ENCODE measurements at places on chromosomes 6 and 20.

GRCh38 chr6:101662111-101662897 lies 268.8 kb downstream of the GRIK2 start:
- DNase-seq = no peak

DNA sequence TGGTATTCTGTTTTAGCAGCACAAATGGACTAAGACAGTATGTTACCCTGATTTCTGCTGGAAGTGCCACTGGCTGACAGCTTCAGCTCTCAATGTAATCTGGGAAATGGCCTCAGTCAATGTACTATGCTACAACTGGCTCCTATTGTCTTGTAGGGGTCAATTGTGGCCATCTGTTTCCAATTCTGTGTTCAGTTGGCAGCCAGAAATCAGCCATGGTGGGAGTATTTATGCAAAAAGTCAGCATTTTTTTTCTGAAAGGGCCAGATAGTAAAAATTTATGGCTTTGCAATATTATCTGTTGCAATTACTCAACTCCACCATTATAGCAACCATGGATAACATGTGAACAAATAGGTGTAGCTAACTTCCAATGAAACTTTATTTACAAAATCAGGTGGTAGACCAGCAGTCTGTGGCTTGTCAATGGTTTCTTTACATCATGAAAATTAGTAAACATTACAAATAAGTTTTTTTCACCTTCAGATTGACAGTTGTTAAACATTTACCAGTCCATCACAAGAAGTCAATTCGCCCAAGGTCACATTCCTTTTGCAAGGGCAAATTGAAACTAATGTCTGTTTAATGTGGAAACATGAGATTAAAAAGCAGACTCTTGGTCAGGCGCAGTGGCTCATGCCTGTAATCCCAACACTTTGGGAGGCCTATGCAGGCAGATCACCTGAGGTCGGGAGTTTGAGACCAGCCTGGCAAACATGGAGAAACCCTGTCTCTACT lies 58.3 kb upstream of the TSHZ2 start:
- no peak for DNase-seq

GRCh38 chr20:32681175-32682084 lies 7.7 kb upstream of the C20orf203 start:
- no peak for DNase-seq

DNA sequence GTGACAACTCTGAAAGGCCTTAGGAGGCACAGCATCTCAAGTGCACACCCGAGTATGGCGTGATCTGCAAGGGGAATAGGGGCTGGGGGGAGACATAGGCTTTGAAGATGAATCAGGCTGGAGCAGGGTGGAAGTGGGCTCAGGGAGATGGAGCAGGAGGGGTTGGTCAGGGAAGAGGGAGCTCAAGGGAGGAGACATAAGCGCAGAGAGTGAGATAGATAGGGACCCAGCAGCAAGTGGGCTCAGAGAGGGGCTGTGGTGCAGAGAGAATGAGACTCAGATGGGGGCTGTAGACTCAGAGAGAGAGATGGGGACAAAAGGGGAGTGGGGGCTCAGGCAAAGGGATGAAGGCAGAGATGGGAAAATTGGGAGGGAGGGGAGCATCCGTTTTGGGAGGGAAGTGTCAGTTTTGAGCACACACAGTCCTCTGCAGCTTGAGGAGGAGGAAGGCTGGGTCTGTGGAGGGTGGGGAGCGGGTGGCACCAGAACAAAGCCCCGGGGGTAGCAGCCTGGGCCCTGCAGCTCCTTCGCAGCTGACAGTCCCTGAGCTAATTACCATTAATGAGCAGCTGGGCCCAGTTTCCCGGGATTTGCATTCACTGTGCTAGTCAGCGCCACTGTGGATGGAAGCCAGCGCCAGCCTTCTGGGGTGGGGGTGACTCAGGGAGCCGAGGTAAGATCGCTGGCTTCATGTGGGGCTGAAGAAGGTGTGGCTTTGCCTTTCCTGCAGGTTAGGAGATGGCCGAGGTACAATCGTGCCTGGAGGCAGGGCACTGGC lies 18.7 kb downstream of the SRXN1 start:
- DNase-seq = no peak

GRCh38 chr6:14023855-14024254 lies 93.7 kb upstream of the CD83 start:
- DNase-seq = no peak

GRCh38 chr20:25237610-25238318 lies 10.1 kb upstream of the PYGB start:
- no peak for DNase-seq

DNA sequence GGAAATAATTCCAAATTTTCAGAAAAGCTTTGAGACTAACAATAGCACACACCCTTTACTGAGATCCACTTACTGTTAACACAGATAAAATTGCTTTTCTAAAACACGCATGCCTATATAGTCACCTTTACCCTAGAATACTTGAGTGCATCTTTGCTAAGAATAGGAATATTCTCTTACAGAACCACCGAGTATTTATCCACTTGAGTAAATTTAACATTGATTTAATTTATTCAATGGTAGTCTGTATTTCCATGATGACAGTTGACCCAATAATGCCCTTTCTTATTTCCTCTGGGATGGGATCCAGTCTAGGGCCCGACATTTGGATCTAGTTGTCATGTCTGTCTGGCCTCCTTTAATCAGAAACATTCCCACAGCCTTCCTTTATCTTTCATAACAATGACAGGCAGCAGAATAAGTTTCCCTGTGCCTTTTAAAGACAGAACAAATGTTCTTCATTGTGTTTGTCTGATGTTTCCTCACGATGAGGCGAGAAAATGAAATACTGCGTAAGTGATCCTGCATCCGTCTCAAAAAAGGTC lies 56.6 kb upstream of the ERVFRD-1 start:
- no peak for DNase-seq

GRCh38 chr6:27478141-27478705 lies 5.3 kb upstream of the ZNF184 start:
- no peak for DNase-seq

DNA sequence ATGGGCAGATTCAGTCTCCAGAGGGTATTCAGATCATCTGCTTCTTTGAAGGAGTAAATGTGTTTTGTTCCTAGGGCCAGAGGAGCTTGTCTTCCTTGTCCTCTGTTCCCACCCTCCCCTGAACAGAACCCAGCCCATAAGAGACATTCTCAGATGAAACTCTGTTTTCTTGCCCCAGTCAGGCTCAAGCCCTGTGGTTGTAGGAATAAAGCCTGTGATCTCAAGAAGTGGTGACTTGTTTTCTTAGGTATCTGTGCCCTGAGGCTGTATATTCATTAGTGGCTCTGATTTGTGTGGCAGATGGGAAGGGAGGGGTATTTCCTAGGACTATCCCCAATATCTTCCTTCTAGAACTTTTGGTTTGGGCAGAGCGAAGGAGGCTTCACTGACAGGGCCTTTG lies 27.9 kb downstream of the GSS start:
- DNase-seq = no peak

DNA sequence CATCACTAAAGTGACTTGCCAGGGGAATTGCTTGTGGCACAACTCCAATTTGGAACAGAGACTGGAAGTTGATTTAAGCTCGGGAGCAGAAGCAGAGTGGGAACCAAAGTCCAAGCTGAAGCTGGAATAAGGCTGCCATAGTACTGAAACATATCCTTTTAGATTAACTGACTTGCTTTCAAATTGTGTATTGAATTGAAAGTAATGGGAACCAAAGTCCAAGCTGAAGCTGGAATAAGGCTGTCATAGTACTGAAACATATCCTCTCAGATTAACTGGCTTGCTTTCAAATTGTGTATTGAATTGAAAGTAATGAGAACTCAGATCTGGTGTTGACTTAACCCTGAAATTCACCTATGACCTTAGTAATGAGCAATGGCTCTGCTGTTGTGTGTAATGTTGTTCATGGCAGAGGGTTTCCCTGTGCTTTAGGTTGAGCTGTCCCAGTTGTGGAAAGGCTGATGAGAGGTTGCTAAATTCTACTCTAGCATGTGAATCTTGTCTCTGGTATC lies 40.2 kb downstream of the CENPW start:
- DNase-seq = no peak

GRCh38 chr6:34340906-34341480 lies 51.5 kb downstream of the NUDT3 start:
- DNase-seq = no peak

DNA sequence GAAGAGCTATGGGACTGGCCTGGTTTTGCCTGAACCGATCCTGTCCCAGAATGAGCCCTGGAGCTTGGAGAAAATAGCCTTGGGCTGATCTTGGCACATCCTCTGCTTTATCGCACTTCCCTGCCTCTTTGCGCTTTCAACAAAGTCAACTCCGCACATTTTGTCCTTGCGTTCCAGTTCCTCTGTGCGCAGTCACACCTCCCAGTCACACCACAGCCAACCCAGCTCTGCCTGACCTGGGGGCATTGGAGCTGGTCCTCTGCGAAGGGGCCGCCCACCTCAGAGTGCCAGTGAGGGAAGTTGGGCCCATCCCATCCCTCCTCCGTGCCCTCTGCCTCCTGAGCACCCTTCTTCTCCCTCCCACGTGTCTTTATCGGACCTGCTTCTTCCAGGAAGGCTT lies 16.9 kb upstream of the UQCC2 start:
- no peak for DNase-seq

DNA sequence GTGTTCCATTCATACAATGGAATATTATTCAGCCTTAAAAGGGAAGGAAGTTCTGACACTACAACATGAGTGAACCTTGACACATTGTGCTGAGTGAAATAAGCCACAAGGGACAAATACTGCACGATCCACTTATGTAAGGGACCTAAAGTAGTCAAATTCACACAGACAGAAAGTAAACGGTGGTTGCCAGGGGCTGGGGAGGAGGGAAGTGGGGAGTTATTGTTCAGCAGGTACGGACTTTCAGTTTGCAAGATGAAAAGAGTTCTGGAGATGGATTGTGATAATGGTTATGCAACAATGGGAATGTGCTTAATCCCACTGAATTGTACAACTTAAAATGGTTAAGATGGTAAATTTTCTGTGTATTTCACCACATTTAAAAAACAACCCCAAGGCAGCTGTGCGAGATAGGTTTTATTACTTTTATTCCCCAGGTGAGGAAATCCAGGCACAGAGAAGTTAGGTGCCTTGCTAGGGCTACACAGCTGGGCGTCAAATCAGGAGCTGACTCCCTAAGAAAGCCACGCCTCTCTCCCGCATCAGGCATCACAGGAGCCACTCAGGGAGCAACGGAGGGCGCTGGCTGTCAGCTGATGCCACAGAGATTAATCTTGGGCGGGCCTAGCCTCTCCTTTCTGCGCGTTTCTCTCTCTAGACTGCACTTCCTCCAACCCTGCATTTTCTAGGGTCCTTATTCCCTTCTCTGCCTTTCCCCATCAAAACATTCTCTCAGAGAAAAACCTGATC lies 9.3 kb upstream of the TRAF3IP2 start:
- no peak for DNase-seq

GRCh38 chr6:467111-467510 lies 75.6 kb downstream of the IRF4 start:
- no peak for DNase-seq

- DNase-seq = no peak
Measured at GRCh38 chr6:39684790-39685488, 40.3 kb downstream of the KIF6 start.

DNA sequence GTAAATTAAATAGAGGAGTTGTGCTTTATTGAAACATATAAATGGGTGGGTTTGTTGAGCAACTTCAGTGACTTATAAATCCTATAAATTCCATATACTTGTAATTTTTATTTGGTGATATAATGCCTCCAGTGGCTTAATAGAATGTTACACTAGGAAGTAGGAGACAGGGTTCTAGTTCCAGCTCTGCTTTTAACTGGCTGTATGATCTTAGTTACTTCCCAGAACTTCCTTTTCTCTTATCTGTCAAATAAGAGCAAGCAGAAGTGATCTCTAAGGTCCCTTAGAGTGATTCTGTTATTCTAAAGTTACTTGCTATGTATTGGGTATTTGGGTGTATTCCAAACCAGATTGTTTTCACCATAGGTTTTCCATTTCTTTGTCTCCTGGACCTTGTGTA lies 10.2 kb downstream of the ZSCAN23 start:
- no peak for DNase-seq

DNA sequence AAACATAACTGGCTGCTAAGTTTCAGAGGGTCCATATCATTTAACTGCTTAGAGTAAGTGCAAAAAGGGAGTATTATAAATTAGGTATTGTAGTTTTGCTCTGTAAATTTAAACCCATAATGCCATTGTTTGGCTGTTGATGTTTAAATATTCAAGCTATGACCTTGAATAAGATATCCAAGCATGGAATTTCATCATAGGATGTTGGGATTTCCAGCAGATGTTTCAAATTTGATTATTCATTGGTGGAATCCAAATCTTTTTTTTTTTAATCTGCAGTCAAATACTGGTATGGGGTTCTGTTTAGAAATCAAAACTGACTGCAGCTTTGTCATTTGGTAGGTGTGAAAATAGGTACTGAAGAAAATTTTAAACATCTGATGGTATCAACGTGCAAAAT lies 161.0 kb downstream of the KHDC1L start:
- no peak for DNase-seq

DNA sequence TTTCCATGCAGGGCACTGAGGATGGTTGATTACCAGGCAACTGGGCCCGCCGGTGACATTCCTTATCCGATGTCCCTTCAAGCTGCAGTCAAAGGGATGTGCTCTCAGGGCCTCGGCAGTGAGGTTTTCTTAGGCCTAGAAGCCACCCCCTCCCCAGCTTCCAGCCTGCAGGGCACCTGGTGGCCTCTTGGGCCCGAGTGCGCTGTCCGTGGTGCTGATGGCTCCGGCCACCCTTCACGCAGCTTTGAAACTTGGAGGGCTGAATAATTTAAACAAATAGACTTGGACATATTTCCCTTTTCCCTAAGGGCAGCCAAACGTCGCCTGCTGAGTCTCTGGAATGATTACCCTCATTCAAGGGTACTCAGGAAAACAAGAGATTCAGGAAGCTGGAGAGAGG lies 8.9 kb upstream of the MLN start:
- peak; percentile 18 for DNase-seq

- DNase-seq = no peak
Measured at GRCh38 chr6:107101686-107102413, 13.5 kb downstream of the BEND3 start.

GRCh38 chr20:23753589-23753988 lies 2.9 kb upstream of the CST1 start:
- no peak for DNase-seq

GRCh38 chr6:113047148-113047547 lies 700.0 kb downstream of the RFPL4B start:
- DNase-seq = no peak

DNA sequence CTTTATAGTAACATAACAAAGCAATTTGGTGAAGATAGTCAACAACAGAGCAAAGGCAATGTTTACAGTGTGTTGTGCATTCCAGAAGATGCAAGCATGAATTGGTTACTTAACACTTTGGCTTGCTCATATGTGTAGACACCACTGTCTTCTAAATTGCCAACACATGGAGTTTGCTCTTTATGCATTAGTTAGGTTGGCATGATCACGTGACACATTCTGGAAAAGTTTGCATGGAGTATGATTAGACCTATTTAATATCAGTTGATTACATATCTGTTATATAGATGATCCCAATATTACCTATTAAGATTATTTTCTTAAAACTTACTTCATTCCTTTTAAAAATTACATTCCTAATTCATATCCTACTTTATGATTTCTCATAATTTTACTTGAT lies 197.6 kb downstream of the RIMS1 start:
- DNase-seq = no peak
